Activated T-cell treated with anti-CD3 and anti-CD28 coated beads for 48 hours (primary cell): ENCODE measurements at places on chromosomes 16 and 17.

- no peak for DNase-seq
These were observed 10.3 kb upstream of the IL4R start for GRCh38 chr16:27303256-27304100.

DNA sequence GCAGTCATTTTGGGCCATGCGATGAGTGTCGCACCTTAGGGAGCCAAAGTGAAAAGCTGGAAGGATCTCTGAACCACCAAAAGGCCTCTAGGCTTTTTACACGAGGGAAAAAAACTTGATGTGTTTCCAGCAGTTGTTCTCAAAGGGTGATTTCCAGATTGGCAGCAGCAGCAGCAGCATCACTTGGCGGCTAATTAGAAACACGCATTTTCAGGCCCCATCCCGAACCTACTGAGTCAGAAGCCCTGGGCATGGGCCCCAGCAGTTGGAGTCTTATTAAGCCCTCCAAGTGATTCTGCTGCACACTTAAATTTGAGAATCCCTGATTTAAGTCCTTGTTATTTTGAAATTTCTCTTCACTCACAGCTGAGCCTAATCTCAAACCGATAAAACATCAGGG lies 25.3 kb upstream of the PYY start:
- no peak for DNase-seq

DNA sequence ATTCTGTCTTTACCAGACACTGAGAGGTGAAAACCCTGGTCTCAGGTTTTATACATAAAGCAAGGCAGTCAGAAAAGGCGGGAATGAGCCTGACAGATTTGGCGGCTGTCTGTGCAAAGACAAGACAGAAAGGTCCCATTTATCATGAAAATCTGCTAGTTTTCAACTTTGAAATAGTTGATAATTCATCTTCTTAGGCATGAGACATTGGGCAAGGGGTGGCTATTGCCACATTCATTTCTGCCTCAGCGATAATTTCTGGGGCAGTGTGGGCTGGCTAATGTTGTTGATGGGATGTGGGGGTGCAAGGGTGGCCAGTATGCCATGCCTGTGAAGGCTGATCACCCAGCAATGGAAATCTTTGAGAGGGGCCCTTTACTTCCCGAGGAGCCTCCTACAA lies 173.8 kb upstream of the RPH3AL start:
- no peak for DNase-seq

- no peak for DNase-seq
These were observed 2.0 kb upstream of the GLG1 start for GRCh38 chr16:74608944-74609343.

DNA sequence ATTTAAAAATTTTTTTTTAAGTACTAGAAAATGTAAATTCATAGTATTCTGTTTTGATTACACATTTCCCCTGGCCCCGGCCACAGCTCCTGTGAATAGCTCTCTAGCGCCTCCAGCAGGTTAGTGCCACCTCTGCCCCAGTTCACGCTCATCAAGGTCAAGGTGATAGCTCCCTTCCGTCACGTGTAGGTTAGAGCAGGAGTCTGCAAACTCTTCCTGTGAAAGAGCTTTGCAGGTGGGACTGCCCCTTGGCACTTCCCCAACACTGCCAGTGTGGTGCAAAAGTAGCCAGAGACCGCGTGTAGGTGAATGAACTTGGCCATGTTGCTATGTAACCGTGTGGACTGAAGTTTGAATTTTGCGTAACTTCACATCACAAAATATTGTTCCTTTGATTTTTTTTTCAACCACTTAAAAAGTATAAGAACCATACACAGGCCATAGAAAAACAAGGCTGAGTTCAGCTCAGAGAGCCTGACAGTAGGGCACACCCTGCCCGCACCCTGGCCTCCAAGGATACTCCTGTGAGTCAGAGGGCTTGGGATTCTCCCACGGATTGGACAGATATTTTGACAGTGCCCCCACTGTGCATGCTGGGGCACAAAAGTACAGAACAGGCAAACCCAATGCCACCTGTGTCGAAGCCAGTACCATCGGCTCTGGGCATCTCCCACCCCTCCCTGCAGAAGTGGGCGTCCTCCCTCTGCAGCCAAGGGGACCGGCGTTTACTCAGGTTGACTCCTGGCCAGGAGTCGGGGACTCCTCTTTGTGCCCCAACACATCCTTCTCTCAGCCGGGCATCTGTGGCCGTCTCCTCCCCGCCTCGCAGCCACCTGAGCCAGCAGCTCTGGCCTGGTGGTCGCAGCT lies 92.0 kb upstream of the CHMP6 start:
- peak; percentile 76 for DNase-seq

DNA sequence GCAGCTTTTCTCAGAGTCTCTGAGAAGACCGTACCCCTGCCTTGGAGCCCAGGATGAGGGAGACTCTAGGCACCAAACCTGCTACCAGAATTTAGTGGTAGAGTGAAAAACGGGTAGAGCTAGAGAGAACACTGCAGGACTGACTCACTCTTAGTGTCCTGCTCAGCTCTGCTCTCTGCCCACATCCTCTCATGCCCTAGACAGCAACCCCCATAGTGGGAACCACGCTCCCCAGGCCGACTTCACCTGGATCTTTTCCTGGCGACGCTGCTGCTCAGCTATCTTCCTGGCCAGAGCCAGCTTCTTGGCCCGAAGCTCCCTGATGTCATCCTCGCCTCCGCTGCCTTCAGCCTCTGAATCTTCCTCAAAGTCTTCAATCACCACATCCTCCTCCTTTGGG lies 26.7 kb downstream of the HIC1 start:
- no peak for DNase-seq

DNA sequence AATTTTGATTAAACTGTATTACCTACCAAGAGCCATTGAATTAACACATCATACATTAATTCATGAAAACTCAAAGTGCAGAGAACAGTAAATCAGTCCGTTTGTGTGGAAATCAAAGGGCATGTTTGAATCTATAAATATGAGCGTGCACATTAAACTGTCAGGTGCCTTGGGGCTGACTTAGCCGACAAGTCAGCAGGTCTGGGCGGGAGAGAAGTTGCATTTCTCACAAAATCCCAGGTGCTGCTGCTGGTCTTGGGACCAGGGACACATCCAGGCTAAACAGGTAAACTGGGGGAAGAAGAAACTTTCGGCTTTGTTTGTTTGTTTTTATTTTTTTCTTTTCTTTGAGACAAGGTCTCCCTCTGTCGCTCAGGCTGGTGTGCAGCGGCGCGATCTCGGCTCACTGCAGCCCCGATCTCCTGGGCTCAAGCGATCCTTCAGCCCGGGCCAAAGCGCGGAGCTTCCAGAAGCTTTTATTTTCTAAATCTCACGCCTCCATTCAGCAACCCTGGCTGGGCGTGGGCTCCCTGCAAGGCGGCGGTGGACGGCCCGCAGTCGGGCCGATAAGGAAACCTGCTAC lies 213.9 kb downstream of the MRTFB start:
- no peak for DNase-seq

GRCh38 chr17:8476741-8477140 lies 41.1 kb downstream of the NDEL1 start:
- DNase-seq, result no peak

DNA sequence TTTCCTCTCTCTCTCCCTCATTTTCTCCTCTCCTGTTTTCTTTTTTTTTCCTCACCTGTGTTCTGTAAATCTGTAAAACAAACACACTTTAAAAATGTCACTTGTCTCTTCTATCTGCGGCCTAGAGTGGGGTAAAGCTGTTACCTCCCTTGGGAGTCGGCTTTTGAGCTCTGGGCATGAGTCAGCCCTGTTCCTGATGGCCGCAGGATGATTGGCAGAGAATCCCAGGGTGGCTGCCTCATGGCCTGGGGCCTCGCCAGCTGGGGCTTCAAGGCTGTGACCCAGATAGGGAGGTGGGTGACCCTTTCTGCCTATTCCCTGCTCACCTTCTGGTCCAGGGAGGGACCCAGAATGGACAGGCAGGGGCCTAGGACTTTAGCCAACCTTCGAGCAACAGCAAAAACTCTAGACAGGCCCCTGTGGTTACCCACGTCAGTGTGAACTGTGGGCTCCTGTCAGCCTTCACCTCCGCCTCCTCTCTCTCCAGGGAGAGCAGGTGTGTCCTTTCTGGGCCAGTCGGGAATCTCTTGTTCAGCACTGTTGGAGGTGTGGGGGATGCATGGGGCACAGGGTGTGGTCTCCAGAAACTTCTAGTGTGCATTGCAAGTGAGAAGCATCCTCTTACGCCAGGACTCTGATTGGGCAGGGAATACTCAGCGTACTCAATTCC lies 87.4 kb downstream of the RAP1GAP2 start:
- DNase-seq, result no peak

DNA sequence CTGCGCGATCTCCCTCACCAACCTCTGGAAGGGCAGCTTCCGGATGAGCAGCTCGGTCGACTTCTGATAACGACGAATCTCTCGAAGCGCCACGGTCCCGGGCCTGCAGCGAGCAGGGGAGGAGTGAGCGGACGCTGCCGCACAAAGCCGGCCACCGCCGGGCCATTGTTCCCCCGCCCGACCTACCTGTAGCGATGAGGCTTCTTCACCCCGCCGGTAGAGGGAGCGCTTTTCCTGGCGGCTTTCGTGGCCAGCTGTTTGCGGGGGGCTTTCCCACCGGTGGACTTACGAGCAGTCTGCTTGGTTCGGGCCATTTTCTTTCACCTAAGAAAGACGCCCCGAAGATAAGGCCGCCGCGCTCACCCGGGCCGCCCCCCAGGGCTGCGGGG lies 5.8 kb upstream of the UNK start:
- no peak for DNase-seq

GRCh38 chr17:81387100-81388090 lies 7.9 kb upstream of the BAHCC1 start:
- peak; percentile 48 for DNase-seq

GRCh38 chr16:13633391-13633861 lies 286.5 kb upstream of the ERCC4 start:
- no peak for DNase-seq

GRCh38 chr17:16517477-16517876 lies 25.5 kb upstream of the LRRC75A start:
- DNase-seq, result no peak

GRCh38 chr16:83470416-83470815 lies 337.4 kb upstream of the HSBP1 start:
- no peak for DNase-seq

DNA sequence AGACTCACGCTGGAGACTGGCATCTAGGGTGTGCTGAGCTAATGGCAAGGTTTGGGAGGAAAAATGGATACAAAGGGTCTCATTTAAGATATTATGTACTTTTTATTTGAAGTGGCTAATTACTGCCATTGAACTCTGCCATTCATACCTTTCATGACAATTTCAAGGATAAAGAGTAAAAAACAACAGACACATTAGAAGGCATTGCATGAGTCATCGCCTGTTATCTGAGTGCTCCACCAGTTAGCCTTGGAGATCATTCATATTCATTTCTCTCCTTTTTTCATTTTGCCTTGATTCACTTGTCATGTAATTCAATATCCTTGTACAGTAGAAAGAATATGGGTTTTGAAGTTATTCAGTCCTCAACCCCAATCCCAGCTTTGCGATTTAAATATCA lies 109.5 kb downstream of the CDH8 start:
- DNase-seq, result no peak

DNA sequence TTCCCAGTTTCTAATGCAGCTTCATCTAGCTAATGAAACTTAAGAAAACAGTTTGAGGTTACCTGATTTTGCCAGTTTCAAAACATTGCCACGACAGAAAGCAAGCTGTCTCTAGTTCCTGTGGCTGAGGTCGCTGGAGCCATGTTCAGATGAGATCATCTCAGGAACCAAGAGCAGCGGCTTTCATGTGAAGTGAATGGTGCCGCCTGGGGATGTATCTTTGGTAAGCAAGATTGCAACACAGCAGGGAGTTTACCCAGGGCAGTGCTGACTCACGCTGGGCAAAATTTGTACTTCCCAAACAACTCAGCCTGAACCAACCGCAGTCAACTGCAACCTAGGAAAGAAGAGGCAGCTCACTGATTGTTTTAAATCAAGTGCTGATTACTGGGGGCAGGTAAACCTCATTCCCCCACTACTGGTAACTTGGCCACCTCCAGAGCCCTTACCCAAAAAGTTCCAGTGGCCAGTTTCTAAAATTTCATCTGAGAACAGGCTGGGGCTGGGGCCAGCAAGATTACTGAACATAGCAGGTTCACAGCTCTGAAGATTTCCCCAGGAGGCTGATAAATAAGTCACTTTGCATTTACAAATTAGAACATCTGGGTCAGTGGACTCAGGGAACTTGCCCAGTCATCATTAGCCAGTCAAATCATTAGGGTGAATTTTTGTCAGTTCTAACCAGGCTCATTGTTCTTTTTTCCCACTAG lies at the start of gene RFFL:
Gene RFFL (minus strand): TSS at position 194 of the 710 bp plus-strand sequence. CDS start 37,154 bp downstream, outside the sequence.
- peak; percentile 78 for DNase-seq

- no peak for DNase-seq
These were observed 87.5 kb upstream of the WSB1 start for GRCh38 chr17:27206447-27206846.

- DNase-seq, result no peak
These were observed 174.3 kb upstream of the NLRP1 start for GRCh38 chr17:5758651-5759050.

DNA sequence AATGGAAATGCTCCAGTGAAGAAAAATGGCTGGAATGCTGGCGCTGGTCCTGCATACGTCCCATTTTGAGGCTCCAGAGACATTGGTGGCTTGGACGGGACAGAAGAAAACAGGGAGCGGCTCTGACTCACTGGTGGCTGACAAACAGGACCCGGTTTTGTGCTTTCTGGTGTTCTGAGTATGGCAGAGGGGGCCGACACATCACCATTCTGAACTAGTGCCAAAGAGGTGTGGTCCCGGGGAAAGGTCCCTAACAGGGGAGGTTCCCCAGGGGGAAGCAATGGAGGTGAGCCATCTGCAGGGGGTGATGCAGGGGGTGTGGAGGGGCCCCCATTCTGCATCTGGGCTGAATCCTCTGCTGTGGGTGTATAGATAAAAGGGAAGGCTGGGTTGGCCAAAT lies 8.3 kb downstream of the ANKRD40 start:
- no peak for DNase-seq

DNA sequence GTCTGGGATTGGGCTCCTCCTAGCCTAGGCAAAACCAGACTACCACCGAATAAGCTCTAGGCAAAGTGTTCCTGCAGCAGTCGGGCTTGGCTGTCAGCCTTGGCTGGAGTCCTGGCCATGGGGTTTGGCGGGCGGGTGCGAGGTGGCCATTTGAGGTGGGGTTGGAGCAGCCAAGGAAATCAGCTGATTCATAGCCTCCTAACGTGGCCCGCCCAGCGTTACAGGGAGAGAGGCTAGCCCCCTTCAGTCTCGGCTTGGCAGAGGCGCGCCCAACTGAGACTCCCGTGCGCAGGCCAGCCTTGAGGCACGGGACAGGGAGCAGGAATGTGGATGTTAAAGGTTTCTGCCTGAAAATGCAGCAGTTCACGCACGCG lies 1.9 kb downstream of the PMP22 start:
- DNase-seq, result no peak

GRCh38 chr16:56470232-56470631 lies 18.9 kb downstream of the OGFOD1 start:
- no peak for DNase-seq

GRCh38 chr16:55222486-55222885 lies 101.5 kb upstream of the IRX6 start:
- DNase-seq, result no peak
